Neural progenitor cell (in vitro differentiated cells): ENCODE measurements at places on chromosomes 6 and 20. TPM values are rescaled to one million over a fixed set of nuclear protein-coding genes. Genes with fewer than 3 reads are reported as not detected.

The DEFB110 gene
- not detected in 2 replicates for total RNA-seq

The MOCS1 gene
- total RNA-seq = 11.3 and 17.9 TPM in 2 replicates

The MRS2 gene
- total RNA-seq = 22.9 and 32.3 TPM in 2 replicates

The KIF25 gene
- total RNA-seq = 1.2 and 1.5 TPM in 2 replicates
